GM23338 (cell line): ENCODE measurements at places on chromosomes 5 and 9. TPM values are rescaled to one million over a fixed set of nuclear protein-coding genes. Genes with fewer than 3 reads are reported as not detected.

The RGS7BP gene
- 4.5 and 5.4 TPM in 2 replicates for total RNA-seq

The FRMD3 gene
- total RNA-seq = 1.2 and 2.6 TPM in 2 replicates

The COL23A1 gene
- 6.8 and 8.2 TPM in 2 replicates for total RNA-seq

The IFNA2 gene
- not detected in 2 replicates for total RNA-seq

The CARTPT gene
- not detected in 2 replicates for total RNA-seq

The EIF4E1B gene
- total RNA-seq = 0.17 TPM in 1 of 2 replicates, not detected in the other

The IL9 gene
- not detected in 2 replicates for total RNA-seq

The CTNND2 gene
- 6.6 and 7.0 TPM in 2 replicates for total RNA-seq

The CDH12 gene
- total RNA-seq = not detected in 2 replicates

The SLC34A1 gene
- 0.31 TPM in 1 of 2 replicates, not detected in the other for total RNA-seq

DNA sequence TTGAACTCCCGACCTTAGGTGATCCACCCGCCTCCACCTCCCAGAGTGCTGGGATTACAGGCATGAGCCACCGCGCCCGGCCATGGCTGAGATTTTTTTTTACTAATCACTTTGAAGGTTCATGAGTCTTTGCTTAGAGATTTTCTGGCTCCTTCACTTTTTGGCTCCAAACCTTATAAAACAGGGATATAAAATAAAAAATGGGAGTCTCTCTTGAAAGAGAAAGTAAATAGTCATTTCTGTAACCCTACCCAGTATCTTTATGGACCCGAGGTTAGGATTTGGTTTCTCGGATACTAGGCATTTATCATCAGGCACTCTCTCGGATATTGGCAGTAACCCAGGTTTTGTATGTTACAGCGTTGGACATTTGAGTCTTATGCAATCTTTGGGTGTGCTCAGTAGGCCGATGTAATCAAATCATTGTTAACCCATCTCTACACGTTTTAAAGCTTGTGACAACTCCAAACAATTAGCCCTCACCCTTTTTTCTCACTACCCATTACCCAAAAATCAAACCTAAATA is 25.3 kb downstream of the STXBP1 start:
- DNase-seq = no peak

DNA sequence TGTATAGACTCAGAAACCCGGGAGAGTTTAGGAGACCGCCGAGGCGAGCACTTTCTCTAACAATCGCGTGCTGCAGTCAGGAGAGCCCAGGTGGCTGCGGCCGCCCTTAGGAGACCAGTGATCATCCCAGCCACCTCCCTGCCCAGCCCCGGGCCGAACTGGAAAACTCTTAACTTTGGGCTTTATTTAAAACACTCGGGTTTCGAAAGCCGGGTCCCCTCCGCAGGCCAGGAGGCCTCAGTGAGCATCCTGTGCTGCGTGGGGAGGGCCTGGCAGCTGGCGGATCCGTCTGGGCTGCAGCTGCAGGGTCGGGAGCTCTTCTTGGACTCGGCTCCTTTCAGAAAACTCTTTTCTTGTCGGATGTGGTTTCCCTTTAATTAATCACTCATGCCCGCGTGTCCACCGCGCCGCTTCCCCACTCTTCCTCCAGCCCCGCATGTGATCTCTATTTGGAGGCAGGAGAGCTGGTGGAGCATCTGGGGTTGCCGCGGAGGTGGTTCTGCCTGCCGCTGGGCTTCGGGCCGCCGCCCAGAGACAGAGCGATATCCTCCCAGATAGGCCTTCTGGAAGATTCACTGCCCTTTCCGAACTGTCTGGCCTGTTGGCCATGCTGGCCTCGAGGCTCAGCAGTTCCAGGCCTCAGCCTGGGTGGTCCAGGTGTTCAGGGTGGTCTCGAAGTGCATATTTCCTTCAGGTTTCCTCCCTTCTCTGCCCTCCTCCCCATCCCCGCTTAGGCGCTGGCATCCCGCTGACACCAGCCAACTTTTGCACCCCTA is 59.5 kb downstream of the TMEM174 start:
- peak; percentile 55 for DNase-seq

DNA sequence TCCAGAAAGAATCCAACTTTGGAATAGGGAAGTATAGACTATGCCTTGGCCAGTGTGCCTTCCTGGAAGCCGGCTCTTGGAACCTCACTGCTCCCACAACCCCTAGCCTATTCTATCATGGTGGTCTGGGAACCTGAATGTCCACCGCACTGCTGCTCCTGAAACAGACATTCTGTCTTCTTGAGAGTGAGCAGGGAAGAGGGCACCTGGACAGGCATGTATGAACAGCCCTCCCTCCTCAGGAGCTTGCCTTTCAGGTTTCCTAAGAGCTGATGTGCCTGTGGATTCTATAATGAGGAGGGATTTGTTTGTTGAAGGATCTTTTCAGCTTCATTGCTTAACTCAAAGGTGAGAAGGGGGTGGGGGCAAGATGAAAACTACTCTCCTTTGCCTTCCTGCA is 55.1 kb upstream of the XPA start:
- DNase-seq = no peak

GRCh38 chr9:37675661-37676060 is 24.9 kb downstream of the FRMPD1 start:
- no peak for DNase-seq

- no peak for DNase-seq
Measured at GRCh38 chr5:115415143-115415491, 118.7 kb upstream of the CCDC112 start.

GRCh38 chr5:2158109-2158508 is 275.4 kb upstream of the IRX4 start:
- no peak for DNase-seq

- DNase-seq = no peak
Measured at GRCh38 chr5:16570121-16570815, 46.5 kb downstream of the RETREG1 start.

GRCh38 chr5:97986069-97986468 is 787.4 kb upstream of the RGMB start:
- DNase-seq = peak; percentile 48

DNA sequence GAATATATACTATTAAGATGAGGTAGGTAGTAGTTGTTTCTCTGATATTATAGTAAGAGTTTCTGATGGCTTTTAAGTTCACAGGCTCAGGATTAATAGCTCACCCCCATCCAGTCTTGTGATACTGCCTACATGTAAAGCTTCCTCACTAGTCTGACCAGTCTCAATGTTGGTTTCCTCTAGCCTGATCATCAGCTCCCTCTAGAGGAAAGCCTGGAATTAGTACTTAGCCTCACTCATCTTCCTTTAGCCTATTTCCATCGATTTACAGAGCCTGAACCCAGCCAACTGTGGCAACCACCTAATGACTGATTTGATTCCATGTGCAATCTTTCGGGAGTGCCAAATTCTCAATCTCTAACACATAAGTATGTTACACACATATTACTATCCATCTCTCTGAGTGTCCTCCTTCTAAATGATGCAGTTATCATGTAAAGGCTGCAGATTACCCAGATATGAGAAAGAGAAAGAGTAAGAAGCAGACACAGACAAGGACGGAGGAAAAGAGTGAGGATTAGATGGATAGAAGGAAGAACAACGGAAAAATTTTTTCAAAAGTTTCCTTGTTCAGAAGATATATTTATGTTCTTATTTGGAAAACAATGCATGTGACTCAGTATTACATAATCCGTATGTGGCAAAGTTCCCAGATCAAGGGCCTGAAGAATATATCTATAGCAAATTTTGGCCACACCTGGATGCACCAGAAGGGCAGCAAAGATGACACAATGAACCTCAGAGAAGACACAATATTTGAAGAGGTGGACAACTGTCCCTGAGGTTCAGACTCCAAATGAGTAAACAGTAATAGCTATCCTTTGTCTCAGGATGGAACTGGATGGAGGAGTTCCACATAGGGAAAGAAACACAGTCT is 333.7 kb downstream of the ELAVL2 start:
- DNase-seq = peak; percentile 81

DNA sequence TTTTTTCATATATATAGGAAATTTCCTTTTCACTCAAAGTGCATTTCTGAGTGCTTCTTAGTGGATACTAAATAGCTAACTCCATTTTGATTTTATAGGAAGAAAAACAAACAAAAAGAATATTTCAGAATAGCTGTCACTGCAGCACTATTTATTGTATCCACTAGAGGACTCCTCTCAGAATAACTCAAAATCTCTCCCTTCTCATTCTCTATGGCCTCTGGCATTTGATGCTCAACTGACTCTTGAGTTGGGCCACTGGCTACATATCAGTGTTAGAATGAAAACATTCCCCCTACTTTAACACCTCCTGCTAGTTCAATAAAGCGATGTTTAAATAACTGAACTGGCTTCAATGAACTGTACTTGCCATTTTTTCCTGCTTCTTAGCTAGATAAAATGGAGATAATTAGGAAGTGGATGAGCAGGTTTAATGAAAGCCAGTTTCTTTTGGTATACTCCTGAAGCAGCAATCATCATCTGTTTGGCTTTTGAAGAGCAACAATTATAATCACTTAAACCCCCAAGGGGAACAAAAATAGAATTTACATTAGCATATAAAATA is 16.6 kb upstream of the ELAVL2 start:
- peak; percentile 55 for DNase-seq

GRCh38 chr5:31995714-31996113 is 178.4 kb downstream of the GOLPH3 start:
- DNase-seq = no peak

DNA sequence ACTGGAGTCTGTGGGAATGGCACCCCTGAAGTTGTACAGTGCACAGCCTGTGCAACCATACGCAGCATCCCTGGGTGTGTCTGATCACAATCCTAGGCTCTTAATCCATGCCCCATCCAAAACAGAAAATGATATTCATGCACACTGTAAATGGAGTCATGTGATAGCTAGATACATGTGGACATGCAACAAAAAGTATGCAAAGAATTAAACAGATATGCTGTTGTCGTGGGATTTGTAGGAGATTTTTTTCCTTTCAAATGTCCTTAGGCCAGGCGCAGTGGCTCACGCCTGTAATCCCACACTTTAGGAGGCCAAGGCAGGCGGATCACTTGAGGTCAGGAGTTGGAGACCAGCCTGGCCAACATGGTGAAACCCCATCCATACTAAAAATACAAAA is 36.1 kb downstream of the PRRX2 start:
- DNase-seq = no peak

DNA sequence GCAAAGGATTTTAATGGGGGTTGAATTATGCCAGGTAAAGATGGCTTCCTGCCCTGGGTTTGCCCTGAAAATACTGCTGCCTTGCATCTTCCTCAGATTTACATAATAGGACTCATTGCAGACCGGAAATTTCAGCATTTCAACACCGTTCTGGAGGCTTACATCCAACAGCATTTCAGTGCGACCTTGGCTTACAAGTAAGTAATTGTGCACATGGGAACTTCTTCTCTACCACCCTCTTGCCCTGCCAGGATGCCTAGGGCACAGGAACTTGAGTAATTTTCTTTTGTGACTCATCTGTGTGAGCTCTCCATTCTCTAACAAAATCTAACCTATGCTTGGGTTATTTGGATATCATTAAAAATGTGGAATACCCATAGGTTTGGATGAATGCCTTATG is 80.2 kb downstream of the DOCK2 start:
- DNase-seq = no peak

DNA sequence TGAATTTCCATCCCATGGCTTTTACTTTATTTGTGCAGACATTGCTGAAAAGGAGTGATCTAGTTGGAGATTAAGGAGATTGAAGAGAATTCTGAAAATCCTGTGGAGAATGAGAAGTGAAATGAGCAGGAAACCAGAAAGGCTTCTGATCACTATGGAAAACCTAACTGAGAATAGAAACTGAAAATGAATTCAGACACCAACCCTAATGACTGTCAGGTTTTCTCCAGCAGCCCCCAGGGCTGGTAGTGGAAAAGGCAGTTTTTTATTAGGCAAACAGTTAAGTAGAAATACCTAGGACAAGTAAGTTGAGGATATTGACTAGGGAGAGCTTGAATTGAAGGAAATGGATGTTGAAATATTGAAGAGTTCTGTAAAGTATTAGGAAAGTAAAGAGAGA is 14.7 kb upstream of the ARRDC3 start:
- DNase-seq = no peak

DNA sequence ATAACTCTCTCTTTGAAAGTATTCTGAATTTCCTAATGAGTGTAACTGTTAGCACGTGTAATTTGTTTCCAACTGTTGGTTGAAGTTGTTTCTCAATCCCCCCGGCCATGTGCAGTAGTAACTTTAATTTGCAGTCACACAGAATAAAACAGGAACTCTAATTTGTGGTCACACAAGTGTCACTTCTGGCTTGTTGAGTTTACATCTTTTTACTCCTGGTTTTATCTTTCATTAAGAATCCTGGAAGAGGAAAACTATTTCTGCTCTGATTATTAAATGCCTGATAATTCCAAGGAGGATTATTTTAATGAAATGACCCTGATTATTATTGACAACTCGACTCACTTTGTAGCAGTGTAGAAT is 1.2 kb downstream of the SCAMP1 start:
- no peak for DNase-seq

DNA sequence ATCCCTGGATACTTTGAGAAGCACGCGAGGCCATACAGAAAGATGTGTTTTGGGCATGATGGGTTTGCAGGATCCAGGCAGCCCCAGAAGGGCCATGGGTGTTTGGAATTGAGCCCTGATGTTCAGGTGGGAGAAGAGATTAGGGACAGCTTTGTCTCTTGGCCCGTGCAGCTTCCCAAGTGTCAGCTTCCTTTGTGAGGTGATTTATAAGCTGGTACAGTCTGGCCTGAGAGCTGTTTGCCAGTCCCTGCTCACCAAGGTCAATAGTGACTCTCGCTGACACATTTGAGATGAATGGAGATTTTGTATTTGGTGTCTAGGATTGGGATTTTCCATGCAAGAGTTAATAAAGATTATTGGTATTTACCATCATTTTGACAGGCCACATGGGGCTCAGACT is 165.9 kb downstream of the ICE1 start:
- no peak for DNase-seq

GRCh38 chr5:79562351-79563246 is 48.7 kb upstream of the HOMER1 start:
- DNase-seq = no peak

GRCh38 chr9:13165956-13166355 is 113.5 kb downstream of the MPDZ start:
- DNase-seq = no peak

- peak; percentile 92 for DNase-seq
Measured at GRCh38 chr5:39424736-39425637, at the start of gene DAB2. DAB2 (minus strand) TSS chr5:39424980; CDS start chr5:39394320, 30,660 bp downstream.

- DNase-seq = no peak
Measured at GRCh38 chr5:137636099-137636498, 99.8 kb downstream of the KLHL3 start.

DNA sequence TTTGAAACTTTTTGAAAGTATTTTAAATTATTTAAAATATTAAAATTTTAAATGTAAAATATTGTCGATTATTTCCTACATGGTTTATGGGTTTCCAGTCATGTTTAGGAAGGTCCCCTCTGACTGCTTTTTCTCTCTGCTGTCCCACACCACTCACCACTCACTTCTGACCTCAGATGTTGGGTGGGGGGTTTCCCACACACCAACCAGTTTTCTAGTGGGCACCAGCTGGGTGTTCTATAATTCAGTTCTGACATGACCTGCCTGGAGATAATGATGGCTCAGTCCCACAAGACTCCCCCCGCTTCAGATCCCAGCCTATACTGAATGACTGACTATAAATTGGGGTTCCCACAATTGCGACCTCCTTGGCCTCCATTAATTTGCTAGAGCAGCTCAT is 310.4 kb downstream of the GADD45G start:
- no peak for DNase-seq
